Stimulated activated CD8-positive, alpha-beta memory T cell treated with anti-CD3 and anti-CD28 coated beads, Interleukin-7, amount 100 ng/mL, for 48 hours (primary cell): ENCODE measurements at places on chromosomes 4 and X.

GRCh38 chrX:9345957-9346356 is 118.9 kb upstream of the TBL1X start:
- DNase-seq, result no peak

DNA sequence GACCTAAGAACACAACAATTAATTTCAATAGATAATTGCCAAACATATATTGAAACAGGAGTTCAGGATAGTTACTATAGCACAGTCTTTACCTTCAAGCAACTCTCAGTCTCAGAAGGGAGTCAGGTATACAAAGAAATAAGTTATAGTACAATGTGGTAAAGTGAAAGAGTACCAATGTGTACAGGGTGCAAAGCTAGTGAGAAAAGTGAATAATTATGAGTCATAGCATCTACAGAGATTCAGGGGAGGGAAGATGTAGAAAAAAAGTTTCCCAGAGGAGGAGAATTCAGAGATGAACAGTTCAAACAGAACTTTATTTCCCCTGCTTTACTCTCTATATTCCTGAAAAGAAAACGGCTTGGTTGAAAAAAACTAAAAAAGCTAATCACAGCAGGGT is 22.7 kb upstream of the DKK2 start:
- DNase-seq, result no peak

DNA sequence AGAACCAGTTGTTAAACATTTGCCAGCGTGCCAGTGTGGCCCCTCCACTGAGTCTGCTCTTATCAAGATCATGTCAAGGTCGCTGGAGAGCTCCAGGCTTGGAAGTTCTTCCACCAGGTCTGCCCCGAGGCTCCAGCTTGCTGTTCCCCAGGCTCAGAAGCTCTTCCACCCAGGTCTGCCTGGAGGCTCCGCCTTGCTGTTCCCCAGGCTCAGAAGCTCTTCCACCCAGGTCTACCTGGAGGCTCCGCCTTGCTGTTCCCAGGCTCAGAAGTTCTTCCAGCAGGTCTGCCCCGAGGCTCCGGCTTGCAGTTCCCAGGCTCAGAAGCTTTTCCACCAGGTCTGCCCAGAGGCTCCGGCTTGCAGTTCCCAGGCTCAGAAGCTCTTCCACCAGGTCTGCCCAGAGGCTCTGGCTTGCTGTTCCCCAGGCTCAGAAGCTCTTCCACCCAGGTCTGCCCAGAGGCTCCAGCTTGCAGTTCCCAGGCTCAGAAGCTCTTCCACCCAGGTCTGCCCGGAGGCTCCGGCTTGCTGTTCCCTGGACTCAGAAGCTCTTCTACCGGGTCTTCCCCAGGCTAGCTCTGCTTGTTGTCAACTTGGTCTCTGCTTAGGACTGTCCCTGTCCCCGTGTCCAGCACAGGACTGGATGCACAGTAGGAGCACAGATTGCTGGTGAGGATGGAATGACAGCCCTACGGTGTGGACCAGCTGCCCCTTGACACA is 54.4 kb downstream of the HMX1 start:
- no peak for DNase-seq

DNA sequence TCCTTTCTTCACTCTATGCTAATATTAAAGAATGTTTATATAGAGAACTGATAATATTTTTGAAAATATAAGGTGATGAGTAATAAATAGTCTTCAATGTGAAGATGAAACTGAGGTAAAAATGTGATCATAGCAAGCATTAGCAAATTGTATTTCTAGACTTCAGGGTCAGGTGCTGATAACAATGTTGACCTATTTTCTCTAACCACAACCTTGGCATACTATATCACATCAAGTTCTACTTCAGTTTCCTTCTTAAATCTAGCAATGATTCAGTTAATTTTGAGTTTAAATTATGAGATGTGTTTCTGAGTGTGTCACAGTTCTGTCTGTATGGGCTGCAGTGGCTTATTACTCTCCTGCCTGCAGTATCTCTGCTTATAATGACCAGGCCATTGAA is 209.4 kb downstream of the RAPGEF2 start:
- DNase-seq, result no peak

- DNase-seq, result no peak
Observed at GRCh38 chr4:184924516-184924915, 93.8 kb upstream of the HELT start.

GRCh38 chr4:48193096-48193836 is 59.2 kb upstream of the TXK start:
- DNase-seq, result no peak

DNA sequence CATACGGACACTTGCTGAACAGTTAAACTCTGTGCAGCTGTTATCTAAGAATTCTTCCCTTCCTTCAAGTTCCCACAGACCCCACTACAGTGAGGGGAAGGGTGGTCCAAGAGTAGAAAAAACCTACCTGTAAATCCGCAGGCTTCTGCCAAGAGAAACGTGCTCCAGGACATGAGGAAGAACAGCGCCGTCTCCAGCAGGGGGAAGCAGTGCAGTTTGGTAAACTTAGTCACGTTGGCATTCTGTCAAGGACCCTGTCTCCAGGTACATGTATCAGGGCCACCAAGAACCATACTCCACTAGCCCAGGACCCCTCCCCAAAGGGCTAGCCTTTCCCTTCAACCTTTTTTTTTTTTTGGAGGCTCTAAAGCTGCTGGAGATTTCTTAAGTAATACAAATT is 79.9 kb downstream of the CHST7 start:
- DNase-seq, result no peak

- DNase-seq, result no peak
Observed at GRCh38 chrX:26851981-26852380, 611.2 kb downstream of the PPP4R3C start.

GRCh38 chr4:16720761-16721160 is 177.7 kb downstream of the LDB2 start:
- DNase-seq, result no peak

- DNase-seq, result no peak
Observed at GRCh38 chrX:10634392-10635161, 14.2 kb upstream of the MID1 start.

DNA sequence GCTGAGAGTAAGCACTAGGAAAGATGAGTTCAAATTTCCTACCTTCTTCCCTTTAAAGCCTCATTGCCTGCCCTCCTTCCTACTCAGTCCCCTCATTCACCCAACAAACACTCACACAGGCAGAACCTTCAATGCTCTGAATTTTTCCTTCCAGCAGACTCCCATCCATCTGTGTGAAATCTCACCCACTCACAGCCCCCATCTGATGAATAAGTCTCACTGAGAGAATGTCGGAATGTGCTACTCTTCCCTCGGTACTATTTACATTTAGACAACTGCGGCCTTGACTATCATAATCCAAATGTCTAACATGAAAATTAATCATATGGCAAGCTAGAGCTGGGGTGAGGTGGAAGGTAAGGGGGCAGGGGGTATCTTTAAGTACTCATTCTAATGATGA is 19.4 kb downstream of the CLDN2 start:
- DNase-seq, result no peak

- no peak for DNase-seq
Observed at GRCh38 chr4:105520819-105521790, 31.3 kb upstream of the ARHGEF38 start.

DNA sequence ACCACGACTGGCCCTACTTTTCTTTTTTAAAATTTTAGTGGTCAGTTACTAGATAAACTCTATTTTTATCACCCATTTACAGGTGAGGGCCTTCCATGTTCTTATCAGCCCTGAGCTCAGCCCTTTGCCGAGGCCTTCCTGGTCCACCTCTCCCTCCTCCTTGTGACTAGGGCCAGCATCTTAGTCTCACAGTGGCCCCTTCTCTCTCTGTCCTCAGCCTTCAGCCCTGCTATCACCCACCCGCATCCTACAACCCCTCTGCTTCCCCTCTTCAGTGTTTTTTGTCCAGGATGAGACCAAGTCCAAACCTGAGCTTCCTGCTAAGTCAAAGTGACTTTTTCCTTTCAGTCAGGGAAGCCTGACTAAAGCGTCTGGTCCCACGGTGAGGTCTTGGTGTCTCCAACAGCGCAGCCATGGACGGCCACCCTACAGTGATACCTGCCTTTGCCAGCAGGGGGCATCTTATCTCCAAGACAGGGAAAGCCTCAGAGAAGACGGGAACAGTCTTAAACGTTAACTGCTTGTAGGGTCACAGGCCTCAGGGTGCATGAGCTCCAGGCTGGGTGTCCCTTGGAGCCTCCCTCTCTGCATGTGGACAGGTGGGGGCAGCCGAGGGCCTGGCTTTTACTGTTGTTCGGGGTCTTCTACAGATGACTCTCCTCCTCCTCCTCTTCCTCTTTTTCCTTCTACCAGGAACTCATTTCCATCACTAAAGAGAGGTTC is 11.7 kb upstream of the GAGE10 start:
- DNase-seq, result no peak
